AG20443 (cell line): ENCODE measurements at places on chromosomes 7 and 10.

GRCh38 chr10:100808876-100809275, 63.5 kb downstream of the PAX2 start:
- DNase-seq: no peak

- no peak for DNase-seq
Observed at GRCh38 chr7:104982308-104983075, 31.5 kb upstream of the KMT2E start.

GRCh38 chr10:25492040-25492439, 317.2 kb downstream of the GPR158 start:
- no peak for DNase-seq

GRCh38 chr10:54559498-54559897, 241.5 kb downstream of the PCDH15 start:
- no peak for DNase-seq

- peak; percentile 88 for DNase-seq
Observed at GRCh38 chr10:13978533-13979115, 352.1 kb downstream of the FRMD4A start.

- DNase-seq: peak; percentile 13
Observed at GRCh38 chr7:25124465-25125136, 459 bp downstream of the CYCS start.

DNA sequence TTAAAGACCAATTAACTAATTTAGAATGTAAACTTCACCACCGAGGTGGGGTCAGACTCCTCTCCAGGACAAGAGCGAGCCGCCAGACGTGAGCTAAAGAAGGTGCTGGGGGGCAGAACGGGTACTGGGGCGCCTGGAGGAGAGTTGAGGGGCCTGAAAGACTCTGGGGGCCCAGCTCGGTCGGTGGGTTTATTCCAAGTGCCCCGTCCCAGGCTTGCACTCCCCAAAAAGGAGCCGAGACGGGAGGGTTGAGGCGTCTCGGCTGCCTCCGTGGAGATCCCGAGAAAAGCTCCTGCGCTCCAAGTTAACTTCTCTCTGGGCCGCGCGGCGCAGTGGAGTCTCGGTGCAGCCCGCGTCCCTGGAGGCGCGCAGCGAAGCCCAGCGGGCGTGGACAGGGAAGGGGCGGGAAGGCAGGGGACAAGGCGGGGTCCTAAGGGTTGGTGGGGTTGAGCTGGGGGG, 553.3 kb downstream of the TFEC start:
- peak; percentile 63 for DNase-seq

- DNase-seq: no peak
Observed at GRCh38 chr7:151507806-151508205, 11.9 kb downstream of the RHEB start.

GRCh38 chr7:47914717-47915615, 33.3 kb downstream of the PKD1L1 start:
- DNase-seq: peak; percentile 53

DNA sequence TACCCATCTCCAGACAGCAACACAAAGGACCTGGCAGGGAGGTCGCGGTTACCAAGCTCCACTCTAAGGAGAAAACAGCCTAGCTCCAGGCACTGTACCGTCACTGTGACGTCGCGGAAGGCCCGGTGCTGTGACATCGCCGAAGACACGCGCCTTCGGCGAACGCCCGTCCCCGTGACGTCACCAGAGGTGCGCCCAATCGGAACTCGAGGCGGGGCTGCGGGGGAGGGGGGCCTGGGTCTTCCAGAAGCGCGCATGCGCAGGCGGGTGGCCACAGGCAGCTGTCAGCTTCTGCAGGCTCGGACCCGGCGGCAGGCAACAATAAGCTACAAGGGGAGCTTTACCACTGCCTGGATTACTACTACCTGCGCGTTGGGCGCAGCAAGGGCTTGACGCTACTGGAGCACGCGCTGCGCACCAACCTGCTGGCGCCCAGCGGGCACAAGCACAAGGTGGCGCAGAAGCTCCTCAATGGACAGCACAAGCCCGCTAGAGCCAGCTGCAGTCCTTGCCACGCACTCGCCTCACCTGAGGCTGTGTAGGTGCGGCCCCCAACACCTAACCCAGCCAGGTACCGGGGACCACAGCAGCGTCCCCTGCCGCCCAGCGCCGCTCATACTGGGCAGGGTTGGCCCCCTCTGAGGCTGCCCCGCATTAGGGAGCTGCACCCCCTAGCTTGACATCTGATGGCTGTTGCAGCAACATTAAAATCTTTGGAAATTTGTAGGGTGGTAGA, 208.4 kb downstream of the TPST1 start:
- peak; percentile 95 for DNase-seq
